Astrocyte of the spinal cord (primary cell): ENCODE measurements at places on chromosomes 7 and 10.

GRCh38 chr10:84901885-84902284 lies 573.5 kb downstream of the CCSER2 start:
- DNase-seq, result no peak

- no peak for DNase-seq
These were observed 106.2 kb downstream of the ZFAND4 start for GRCh38 chr10:45566415-45566814.

DNA sequence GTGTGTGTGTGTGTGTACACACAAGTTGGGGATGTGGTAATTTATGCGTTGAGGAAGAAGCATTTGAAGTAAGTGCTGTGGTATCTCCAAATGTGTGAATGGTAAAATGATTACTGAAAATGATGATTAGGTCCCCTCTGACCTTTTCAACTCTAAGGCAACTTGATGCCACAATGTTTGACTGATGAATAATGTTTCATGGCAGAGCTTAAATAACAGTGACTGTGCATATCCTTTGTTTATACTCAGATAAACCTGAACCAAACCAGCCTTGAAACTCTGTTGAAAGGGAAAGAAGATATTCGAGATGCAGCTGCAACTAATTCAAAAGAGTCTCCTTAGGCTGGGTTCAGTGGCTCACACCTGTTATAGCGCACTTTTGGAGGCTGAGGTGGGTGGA lies 64.8 kb upstream of the YAE1 start:
- no peak for DNase-seq

GRCh38 chr7:141673346-141673745 lies 28.6 kb downstream of the DENND11 start:
- DNase-seq, result no peak

DNA sequence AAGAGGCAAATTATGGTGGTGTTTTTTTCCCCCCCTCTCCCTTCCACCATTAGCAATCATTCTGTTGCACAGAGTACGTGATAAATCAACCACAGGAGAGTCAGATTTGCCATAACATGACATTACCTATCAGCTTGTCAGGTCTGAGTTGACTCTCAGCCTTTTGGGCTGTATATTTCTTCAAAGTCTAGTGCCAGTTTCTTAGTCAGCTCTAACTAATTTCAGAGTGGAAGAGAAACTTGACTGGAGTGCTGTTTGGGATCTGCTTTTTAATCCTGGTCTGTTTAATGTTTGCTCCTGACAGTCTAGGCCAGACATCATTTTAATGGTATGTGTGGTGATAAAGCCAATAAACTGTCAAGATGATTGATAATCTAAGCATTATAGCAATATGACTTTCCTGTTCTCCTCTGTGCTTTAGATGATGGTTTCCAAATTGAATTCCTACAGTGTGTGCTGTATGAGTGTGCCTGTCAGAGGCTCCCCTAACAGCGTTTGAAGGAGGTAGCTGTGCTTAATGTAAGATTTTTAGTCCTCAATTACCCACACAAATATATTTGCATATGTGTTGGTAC lies 76.9 kb downstream of the LRMDA start:
- peak; percentile 81 for DNase-seq

GRCh38 chr10:89745903-89746302 lies 44.5 kb downstream of the KIF20B start:
- DNase-seq, result no peak

DNA sequence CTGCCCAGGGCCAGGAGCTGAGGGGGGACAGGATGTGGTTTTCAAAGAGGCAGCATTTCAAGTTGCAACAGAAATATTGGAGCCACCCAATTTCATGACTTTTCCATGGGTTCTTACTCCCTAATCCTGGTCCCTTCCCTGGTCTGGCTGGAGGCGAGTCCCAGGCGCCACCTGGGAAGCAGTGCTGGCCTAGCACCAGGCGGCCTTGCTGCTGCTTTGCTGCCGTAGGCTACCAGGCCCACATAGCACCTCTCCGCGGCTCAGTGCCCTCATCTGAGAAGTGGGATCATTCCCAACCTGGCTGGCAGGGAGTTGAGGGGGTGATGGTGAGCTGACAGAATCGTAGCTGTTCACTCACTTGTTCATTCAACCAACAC lies 33.7 kb downstream of the ZMIZ1 start:
- no peak for DNase-seq

GRCh38 chr10:5515948-5516761 lies 8.6 kb upstream of the CALML3 start:
- DNase-seq, result no peak

GRCh38 chr10:75568450-75569130 lies 137.2 kb downstream of the LRMDA start:
- peak; percentile 19 for DNase-seq

- DNase-seq, result no peak
These were observed 213.7 kb downstream of the HTR7 start for GRCh38 chr10:90644165-90644564.

DNA sequence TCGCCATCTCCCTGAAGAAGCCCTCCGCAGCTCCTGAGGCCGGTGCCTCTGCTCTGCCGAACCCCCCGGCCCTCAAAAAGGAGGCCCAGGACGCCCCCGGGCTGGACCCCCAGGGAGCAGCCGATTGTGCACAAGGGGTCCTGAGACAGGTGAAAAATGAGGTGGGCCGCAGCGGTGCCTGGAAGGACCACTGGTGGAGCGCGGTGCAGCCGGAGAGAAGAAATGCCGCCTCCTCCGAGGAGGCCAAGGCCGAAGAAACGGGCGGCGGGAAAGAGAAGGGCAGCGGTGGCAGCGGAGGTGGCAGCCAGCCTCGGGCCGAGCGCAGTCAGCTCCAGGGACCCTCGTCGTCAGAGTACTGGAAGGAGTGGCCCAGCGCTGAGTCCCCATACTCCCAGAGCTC lies 85.1 kb upstream of the SH2B2 start:
- DNase-seq, result no peak

DNA sequence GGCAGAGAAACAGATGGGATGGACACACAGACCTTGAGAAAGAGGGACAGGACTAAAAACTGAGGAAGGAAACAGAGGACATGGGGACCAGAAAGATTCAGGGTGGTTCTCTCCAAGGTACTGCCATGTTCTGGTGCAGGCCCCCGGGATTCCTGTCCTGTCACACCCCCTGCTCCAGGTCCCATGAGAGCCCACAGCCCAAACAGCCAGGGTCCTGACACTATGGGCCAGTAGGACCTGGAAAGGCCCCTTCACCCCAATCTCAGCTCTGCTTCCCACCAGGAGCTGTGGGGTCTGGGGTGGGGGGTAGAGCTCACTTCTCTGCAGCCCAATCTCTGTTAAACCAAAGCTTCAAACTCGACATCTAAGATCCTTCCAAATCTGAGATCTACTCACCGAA lies 21.2 kb downstream of the PDIA4 start:
- DNase-seq, result no peak

GRCh38 chr10:120495226-120496009 lies 38.4 kb downstream of the PLPP4 start:
- peak; percentile 77 for DNase-seq

- no peak for DNase-seq
These were observed 9.2 kb downstream of the INPP5A start for GRCh38 chr10:132546567-132547420.

DNA sequence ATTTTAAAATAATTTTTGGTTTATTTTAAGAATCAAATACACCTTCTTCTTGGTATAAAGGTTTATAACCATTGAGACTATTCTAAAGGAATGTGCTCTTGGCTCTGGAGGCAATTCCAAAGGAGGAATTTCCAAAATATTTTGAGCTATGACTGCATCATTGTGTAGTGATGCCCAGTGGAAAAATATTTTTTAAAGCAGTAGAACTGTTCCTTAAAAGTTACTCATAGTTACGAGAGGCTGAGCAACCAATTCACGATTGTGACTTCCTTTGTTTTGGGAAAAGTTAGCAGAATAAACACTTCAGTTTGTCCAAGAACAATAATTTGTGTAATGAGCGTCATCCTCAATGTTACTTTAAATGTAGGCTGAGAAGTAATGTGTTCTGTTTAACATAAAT lies 233.6 kb downstream of the BAMBI start:
- DNase-seq, result peak; percentile 41

DNA sequence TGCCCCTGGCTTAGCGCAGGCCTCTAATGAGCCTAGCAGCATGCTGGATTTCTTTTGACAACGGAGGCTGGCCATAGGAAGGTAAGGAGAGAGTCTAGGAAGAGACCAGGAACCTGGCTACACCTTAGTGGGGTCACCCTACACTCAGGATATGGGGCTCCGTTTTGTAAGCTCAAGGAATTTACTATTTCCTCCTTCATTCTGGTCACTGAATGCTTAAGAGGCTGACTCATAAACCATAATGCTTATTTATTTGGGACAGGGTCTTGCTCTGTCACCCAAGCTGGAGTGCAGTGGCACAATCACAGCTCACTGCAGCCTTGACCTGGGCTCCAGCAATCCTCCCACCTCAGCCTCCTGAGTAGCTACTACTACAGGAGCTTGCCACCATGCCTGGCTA lies 38.4 kb downstream of the CARD11 start:
- DNase-seq, result no peak

DNA sequence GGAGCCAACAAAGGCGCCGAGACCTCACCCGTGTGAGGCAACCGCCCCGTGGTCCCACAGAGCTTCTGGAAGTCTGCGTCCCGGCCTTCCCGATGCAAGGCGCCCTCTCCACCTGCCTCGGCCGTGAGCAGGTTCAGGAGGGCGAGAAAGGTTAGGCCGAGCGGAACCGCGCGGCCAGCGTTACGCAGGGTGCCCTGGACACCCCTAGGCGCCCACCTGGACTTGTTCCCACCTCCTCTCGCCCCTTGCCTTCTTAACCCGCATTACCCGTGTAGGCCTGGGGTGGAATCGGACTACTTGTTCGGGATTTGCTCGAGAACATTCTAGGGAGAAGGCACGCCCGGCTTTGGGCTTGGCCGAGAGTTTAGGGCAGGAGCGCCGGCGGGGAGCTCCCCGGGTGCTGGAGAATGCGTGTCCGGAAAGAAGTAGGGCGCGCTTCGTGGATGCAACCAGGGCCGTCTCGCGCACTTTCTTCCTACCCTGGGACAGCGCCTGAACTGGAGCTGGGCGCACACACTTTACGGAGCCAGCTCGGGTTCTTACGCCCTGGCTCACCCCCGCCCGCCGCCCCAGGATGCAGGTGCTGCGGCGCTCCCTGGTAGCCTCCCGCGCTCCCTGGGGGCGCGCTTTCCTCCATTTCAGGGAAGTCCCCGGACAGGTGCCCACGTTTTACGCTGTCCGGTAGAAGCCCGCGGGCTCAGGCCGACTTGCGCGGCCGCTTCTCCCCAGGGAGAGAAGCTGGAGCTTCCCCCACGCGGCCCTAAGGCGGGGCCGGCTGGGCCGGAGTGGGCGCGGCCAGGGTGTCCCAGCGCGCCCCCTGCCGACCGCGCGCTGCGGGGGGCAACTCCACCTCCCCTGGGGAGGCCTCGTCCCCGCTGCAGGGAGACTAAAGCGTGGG lies 74.5 kb downstream of the INSIG1 start:
- no peak for DNase-seq

DNA sequence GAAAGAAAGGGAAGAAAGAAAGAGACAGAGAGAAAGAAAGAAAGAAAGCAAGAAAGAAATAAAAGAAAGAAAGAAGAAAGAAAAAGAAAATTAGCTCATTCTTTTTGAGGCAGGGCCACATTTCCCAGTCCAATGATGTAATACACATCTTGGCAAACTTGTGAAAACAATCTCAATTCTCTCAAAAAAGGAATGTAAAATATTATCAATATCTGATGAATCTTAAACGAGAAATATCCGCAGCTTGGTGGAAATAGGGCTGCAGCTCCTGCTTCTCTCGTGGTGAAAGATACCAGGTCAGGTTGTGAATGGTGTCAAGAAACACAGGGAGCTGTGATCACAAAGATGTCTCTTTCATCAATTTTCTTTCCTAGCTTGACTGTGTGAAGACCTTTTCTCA lies 739.6 kb upstream of the NRP1 start:
- no peak for DNase-seq

DNA sequence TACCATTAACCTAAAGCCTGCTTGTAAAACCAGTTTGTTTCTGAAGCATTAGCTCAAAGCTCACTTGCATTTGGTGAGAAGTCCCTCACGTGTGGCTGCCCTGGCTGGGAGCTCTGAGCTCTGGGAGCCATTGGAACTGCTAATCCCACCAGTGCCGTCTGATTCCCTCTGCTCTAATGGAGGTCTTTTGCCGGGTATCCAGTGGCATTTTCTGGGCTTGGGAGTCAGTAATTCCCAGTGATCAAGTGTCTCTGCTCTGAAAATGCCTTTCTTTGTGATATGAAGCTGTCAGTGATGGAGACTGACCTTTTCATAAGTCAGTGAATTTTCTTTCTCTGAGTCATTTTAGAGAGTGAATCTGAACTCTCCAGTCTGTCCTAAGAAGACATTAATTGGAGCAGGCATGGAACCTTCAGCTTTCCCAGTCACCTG lies 36.9 kb upstream of the FAM20C start:
- no peak for DNase-seq
